Right lobe of liver (tissue), 6 donors: ENCODE measurements at places on chromosomes 1 and 21. TPM values are rescaled to one million over a fixed set of nuclear protein-coding genes. Genes with fewer than 3 reads are reported as not detected.

GRCh38 chr1:245337829-245338484 is 183.2 kb downstream of the KIF26B start:
- DNase-seq = no peak

GRCh38 chr1:189939967-189940366 is 537.7 kb downstream of the BRINP3 start:
- DNase-seq = no peak

GRCh38 chr1:178609015-178609414 is 96.1 kb downstream of the TEX35 start:
- DNase-seq = no peak

DNA sequence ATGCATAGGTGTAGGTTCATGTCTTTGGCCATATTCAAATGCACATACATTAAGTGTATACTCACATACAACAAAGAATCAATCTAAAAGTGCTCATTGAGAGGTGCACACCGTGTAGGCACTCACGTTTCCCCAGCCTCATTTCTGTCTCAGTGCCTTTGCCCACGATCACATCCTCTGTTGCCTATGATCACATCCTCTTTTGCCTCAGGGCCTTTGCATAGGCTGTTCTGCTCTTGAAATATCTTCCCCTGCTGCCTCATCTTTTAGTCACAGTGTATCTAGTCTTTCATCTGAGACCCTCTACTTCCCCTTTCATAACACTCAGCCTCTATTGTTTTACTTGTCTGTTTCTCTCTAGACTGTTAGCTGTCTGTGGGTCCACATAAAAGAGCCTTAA is 69.3 kb downstream of the FOXD2 start:
- no peak for DNase-seq

- no peak for DNase-seq
Measured at GRCh38 chr21:43894206-43894577, 29.2 kb downstream of the AGPAT3 start.

DNA sequence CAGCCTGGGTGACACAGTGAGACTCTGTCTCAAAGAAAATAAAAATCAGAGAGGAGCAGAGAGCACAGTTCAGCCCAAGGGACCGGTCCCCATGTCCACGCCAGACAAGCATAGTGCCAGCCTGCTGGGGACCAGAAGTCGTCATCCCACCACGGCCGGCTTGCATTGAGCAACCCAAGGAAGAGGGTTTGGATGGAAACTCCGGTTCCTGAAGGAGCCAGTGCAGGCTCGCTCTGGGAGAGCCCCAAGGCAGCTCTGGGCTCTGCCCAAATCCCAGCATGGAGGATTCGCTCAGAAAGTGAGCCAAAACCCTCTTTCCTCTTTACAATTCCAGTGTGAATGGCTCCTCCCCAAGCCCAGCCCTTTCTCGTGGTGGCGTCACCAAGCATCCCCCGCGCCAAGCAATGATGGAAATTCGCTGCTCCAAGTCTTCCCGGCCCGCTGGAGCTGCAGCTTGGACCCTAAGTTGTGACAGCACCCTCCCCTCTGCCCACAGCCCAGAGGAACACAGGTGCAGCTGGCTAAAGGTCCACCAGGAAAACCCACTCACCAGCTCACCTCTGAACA is 64.1 kb upstream of the SLC25A33 start:
- DNase-seq = no peak

GRCh38 chr1:210076620-210077019 is 138.6 kb downstream of the SYT14 start:
- no peak for DNase-seq

DNA sequence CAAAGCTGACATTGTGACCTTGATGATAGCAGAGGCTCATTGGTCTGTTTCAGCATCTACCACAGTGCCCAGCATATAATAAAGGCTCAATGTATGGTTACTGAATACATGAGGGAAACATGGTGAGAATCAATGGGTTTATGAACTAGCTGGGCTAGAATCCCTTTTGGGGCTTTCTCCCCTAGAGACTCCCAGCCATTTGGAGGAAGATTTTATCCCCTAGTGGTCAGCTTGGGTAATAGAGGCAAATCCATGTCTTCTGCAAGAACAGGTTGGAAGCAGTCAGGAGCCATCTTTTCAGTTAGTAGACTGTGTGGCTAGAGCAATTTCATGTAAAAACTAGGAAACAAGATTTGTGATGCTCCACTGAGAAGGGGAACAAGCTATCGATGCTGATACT is 15.8 kb upstream of the REG4 start:
- DNase-seq = no peak

GRCh38 chr1:207401578-207401977 is 52.5 kb upstream of the CR2 start:
- no peak for DNase-seq

DNA sequence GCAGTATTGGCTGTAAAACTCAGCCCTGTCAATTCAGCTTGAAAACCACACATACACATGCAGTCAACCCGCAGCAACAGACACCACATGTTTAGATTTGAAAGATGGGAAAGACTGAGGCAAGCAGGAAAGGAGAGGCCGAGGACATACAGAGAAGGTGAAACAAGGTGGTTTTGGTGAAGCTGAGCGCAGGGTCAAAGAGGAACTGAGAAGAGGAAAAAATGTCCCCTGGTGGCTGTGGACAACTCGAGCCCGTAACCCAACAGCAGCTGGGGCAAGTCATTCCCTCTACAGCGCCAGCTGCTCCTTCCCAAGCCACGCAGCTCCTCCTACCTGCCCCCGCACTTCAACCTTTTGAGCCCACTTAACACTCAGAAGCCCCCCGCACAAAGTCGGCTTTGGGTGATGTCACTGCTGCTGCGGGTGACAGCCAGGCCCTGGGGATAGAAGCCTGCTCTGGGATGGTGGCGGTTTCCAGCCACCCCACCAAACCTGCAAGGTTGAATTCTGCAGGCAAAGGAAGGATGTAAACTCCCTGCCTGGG is 63.0 kb downstream of the KCNN3 start:
- DNase-seq = no peak

DNA sequence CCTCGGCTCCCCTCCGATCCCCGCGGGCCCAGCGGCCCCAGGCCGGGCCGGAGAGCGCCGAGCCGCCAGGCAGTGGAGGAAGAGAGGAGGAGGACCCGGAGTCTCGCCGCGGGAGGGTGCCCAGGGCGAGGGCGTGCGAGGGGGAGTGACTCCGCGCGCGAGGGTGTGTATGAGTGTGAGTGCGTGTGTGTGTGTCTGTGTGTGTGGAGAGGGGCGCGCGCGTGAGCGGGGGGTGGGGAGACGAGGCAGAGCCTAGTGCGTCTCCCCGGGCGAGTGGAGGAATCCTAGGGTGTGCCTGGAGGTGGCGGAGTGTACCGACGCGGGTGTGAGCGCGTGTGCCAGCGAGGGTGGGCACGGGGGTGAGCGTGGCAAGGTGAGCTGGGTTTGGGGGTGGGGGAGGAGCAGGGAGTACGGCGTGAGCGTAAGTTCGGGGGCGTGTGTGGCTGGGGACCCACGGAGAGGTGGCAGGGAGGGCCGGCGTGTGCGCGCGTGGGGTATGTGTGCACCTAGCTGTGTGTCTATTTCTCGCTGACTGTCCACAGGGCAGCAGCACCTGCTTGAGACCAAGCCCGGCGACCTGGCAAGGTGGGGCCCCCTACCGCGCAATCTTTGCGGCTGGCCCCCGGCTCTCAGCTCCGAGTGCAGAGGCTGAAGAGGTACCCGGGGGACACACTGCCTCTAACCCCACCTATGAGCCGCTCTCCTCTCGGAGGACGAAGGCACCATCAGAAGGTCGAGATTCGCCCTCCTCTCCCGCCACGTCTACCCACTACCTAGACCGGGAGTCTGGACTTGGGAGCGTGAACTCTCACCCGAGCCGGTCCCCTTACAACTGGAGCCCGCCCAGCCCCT is 784 bp upstream of the KCND3 start:
- peak; percentile 63 for DNase-seq

- DNase-seq = no peak
Measured at GRCh38 chr1:190663962-190664361, 186.3 kb upstream of the BRINP3 start.

- DNase-seq = no peak
Measured at GRCh38 chr1:223052931-223053330, 90.1 kb downstream of the TLR5 start.

GRCh38 chr1:41626616-41627375 is 142.3 kb upstream of the EDN2 start:
- DNase-seq = no peak

DNA sequence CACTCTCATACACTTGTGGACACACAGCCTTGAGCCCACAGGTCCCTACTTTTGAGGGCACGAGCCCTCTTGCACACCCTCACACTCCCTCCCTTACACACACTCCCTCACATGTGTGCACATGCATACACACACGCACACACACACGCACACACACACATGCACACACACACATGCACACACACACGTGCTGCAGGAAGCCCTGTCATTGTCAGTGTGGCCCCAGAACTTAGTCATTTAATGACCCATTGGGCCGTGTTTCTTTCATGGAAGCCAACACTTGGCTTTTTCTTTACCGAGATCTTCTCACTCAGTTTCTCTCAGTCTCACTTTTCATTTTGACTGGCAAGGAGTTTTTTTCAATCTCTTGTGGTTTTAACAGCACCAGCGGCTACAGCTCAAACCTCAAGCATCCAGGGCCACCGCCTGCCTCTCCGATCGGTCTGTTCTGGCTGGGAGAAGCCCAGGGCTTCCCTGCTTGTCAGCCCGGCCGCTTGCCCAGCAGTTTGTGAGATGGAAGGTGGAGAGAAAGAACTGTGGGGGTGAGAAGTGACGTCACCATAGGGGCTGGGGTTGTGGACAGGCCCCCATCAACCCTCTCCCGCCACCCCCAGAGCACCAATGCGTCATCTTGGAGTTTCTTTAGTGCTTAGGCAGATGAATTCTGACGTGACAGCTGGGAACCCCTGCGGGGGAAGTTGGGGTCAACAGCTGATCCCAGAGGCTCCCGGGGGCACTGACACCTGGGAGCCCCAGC is 15.8 kb upstream of the TNFRSF8 start:
- no peak for DNase-seq

DNA sequence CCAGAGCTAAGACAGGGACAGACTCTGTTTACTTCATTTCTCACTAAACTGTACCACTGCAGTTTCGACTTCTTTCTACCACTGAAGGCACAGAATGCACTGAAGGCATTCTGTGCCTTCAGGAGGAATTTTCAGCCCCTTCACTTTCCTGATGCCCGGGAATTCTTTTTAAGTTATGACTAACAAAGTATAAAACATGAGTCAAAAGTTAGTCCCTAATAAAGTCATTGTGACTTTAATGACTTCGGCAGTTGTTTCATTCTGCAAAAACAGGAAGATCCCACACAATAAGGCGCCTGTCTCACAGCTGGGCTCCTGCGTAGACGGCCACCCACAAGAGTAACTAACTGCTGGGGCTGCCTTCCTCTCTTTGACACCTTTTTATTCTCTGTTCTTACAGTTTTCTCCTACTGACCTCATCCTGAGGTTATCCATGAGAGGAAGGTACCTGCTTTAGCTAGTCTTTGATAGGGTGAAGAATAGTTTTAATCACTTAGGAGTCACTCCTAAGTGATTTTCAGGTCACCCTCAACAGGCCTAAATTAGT is 183.9 kb upstream of the SGIP1 start:
- no peak for DNase-seq

- DNase-seq = no peak
Measured at GRCh38 chr1:187481581-187482148, 652.9 kb downstream of the PLA2G4A start.

GRCh38 chr1:241603731-241604245 is 36.4 kb downstream of the CHML start:
- no peak for DNase-seq

DNA sequence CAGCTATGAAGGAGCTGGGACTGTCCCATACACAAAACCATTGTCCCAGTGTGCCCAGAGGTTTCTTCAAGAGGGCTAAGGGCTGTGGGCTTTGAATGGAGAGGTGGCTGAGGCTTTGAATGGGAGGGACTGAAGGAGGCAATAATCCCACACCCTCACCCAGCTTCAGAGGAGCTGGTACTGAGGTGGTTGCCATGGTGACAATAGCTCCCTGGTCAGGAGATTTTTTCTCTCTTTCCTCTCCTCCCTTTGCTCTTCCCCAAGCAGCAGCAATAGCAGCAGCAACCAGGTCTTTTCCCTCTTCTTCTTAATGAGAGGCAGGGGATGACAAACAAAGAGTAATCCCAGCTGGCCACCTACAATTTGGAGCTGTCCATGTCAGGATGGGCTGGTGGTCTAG is 1.6 kb downstream of the HPCAL4 start:
- DNase-seq = no peak

DNA sequence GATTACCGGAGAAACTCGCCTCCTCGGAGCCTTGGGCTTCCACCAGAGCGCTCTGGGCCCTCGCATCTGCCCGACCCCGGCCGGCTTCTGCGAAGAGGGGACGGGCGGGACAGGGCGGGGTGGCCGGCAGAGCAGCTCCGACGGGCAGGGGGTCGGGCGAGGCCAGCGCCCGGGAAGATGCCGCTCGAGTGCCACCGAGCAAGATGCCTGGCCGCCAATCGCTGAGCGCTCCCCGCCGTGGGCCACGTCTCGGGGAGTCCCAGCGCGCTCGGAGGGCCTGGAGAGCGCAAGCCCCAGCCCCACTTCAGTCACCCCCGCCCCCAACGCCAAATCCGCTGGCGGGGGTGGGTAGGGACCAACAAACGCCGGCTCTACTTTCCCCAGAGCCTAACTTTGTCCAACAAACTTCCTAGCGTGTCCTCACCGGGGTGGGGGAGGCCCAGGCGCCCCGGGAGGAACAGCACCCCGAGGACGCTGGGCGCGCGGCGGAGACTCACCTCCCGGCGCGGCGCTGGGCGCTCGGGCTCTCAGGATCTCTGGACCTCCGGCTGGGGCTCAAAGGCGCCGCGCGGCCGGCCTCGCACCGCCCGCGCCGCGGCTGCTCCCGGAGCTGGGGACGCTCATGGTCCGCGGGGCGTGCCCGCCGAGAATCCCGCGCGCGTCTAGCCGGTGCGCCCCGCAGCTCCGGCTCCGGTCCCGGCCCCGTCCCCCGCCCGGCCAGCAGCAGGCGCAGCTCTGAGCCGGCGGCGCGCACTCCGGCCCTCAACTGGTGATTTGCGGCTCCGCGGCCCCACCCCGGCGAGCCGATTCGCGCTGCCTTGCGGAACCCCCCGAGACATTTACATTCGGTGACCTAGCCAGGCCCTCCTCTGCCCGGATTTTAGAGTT is at the start of gene BCAR3:
TSS of gene BCAR3 (minus strand) at position 737 of the 888 bp plus-strand sequence. CDS start 6,907 bp downstream, outside the sequence.
- peak; percentile 75 for DNase-seq

GRCh38 chr1:185073725-185074124 is 28.4 kb downstream of the RNF2 start:
- no peak for DNase-seq

Gene SGIP1
- not detected for total RNA-seq

Gene EPHB2
- 1.8 TPM for total RNA-seq

Gene TPTE
- not detected for total RNA-seq

Gene IL19
- not detected for total RNA-seq

Gene BECN2
- not detected for total RNA-seq

Gene CR1L
- 0.12 TPM for total RNA-seq

Gene SERTAD4
- not detected for total RNA-seq

Gene NBPF4
- not detected for total RNA-seq

Gene ATP5PO
- 191 TPM for total RNA-seq

Gene TMEM200B
- 1.1 TPM for total RNA-seq

Gene PPP2R5A
- total RNA-seq = 57.2 TPM

Gene ATAD3B
- total RNA-seq = 10.0 TPM

Gene OR2T29
- total RNA-seq = not detected
